Amniotic epithelial cell (primary cell): ENCODE measurements at places on chromosomes 2 and 18.

- no peak for DNase-seq
These were observed 33.2 kb downstream of the ANKRD29 start for GRCh38 chr18:23629444-23629946.

DNA sequence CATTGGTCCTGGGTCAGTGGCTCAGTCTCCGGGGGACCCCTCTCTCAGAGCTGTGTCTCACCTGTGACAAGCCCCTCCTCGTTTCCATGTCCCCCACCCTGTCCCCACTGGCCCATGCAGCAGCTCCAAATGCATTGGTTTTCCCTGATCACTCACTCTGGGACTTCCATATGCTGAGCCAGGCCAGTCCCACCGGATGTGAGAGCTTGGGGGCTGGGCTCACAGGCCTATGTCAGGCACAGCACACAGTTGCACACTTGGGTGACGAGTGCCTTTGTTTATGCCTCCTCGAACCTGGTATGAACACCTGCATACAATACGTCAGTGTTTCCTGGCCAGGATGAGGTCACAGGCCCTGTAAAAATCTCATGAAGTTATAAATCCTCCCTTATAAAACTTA lies 232.5 kb downstream of the TFCP2L1 start:
- no peak for DNase-seq

DNA sequence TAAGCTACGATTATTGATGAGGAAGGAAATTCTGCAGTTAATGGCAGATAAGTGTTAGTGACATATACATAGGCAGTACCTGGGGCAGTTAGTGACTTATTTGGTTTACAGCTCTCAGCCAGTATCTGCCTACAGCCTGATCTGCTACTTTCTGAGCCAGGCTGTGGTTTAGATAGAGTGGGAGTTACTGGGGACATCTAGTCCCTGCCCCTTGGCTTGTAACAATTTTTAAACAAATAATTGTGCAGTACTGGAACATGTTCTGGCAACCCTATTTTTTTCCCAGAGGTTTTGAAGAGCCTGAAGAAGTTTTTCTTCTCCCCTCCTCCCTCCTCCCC lies 2.3 kb downstream of the KIF5C start:
- DNase-seq: no peak

DNA sequence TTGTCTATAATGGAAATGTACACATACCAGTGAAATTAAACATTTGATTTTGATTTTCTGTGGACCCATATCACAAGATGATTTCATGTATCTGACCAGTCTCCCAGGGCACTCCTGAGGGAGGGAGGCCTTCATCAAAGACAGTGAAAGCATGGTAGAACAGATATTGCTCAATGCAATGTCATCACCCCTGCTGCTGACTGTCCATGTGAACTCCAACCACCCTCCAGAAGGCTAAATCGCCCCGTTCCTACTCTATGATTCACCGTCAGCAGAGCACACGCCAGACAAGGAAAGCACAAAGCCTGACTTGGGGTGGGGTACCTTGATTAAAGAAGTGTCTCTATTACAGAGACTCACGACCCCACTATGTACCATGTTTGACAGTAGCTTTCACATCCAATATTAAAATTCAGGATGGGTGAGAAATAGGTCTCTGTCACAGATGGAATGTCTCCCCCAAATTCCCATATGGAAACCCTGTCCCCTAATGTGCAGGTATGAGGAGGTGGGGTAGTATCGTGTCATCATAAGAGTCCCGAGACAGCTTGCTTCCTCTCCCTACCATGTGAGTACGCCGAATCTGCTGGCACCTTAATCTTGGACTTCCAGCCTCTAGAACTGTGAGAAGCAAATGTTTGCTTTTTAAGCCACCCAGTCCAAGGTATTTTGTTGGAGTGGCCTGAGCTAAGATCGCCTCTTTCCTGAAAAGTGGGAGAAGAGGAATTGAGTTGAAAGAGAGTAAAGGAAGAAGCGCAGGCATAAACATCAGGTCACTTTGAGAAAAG lies 42.4 kb downstream of the CYB5A start:
- peak; percentile 99 for DNase-seq

DNA sequence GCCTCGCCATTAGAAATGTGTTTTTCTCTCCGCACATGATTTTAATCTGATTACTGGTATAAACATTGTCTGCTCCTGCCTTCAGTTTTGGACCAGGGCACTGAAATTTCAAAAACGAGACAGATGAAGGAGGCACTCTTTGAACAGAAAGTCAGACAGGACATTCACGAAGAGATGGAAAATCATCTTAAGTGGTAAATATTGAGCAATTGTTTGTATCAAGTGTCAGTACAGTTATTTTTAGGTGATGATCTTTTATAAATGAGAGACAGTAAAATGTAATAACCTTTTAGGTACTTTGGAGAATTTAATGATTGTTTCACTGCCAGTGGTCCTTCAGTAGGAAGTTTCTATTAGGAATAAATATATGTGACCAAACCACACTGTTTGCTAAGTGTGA lies 60.8 kb downstream of the CFAP221 start:
- no peak for DNase-seq

DNA sequence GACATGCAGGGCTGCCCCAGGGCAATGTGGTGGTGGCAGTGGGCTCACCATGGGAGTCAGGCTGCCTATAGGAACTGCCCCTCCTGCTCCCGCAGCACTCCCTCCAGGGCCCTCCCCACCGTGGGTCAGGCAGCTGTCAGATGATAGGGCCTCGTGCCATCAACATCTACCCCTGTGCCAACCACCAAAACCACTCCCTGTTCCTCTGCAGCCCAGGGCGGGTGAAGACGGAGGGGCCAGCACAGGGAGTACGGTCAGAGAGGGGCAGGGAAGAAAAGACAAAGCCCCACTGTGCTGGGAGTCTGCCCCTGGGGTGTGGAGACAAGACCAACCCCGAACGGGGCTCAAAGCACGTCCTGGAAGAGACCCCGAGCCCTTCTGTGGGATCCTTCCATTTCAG lies 97.4 kb downstream of the TNS1 start:
- no peak for DNase-seq

- DNase-seq: no peak
These were observed 156.9 kb downstream of the SETBP1 start for GRCh38 chr18:44837482-44838180.

- no peak for DNase-seq
These were observed 54.1 kb upstream of the ODC1 start for GRCh38 chr2:10501980-10502802.
